ENCODE measurements at places on chromosomes 5 and 9.
A peak's percentile ranks its signal among the peaks of the same experiment; 100 is the strongest.

- DNase-seq = no peak
Observed at GRCh38 chr5:96699186-96699820, 37.1 kb downstream of the CAST start.

- DNase-seq = no peak
Observed at GRCh38 chr5:138102454-138103318, 18.9 kb downstream of the WNT8A start.

DNA sequence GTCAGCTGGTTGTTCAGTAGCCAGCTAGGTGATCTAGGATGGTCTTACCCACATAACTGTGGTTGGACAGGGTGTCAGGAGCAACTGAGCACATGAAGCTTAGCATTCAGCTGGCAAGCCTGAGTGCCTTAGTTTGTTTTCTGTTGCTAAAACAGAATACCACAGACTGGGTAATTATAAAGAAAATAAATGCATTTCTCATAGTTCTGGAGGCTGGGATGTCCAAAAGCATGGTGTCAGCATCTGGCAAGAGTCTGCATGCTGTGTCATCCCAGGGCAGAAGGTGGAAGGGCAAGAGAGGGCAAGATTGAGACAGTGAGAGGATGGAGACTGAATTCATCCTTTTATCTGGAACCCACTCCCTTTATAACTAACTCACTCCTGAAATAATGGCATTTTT, 921.5 kb downstream of the TLE4 start:
- DNase-seq = no peak

DNA sequence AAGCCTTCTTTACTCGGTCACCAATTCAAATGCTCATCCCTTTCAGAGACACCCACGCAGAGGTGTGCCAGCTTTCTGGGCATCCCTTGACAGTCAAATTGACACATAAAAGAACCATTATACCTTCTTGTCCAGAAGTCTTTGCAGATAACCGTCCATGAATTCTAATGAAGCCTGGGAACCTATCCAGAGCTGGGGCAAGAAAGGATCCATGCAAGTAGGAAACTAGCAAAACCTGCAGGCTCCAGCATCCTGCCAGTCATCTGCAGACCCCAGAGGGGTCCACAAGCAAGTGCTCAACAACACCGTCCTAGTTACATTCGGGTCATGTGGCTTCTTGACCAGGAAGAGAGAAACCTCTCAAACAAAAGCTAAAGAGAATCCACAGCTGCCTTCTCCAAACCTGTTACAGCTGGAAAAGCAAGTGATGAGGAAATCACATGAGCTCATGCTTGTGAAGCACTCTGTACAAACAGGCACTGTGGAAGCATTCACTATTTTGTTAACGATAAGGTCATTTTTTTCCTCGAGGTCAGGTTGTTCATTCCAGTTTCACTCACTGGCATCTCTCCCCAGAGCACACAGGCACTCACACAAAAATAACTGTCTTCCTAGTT, 80.2 kb upstream of the DMRT1 start:
- no peak for DNase-seq

GRCh38 chr5:101338226-101338625, 435.1 kb upstream of the ST8SIA4 start:
- no peak for DNase-seq

GRCh38 chr9:84297162-84297821, 43.3 kb downstream of the SLC28A3 start:
- DNase-seq = no peak

DNA sequence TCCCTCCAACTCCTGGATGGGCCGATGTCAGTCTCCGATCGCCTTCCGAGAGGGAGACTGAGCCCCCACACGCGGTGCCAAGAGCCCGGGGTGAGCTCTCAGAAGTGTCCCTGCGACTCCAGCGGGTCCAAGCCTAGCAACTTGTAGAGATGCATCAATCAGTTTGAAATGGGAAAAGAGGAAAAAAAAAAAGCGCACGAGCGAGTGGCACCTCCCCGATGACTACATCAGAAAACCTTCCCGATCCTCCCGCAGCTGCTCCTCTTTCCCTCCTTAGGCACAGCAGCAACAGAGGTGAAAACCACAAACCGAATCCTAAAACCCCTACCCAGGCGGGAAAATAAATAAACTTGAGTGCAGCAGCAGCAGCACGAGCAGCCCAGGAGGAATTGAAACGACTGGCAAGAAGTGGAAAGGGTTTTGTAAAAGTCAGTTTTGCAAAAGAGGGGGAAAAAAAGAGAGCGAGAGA, 1.0 kb upstream of the EFNA5 start:
- DNase-seq = peak; percentile 81

- DNase-seq = no peak
Observed at GRCh38 chr5:74092766-74093165, 466.8 kb downstream of the ARHGEF28 start.

DNA sequence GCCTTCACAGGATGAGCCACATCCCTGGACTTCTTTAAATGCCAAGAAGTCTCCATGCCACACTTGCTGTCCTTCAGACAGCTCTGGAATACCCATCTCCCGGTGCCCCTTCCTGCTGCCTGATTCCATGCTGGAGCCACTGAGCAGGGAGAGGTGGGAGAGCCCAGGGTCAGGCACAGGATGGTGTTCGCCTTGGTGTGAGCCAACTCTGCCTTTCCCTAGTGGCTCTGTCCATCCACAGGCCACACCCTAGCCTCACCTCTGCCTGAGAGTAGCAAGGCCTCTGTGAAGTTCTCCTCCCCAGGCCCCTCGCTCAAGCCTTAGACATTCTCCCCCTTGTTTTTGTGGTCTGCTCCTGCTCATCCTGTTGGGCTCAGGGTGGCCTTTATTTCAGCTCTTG, 54.2 kb upstream of the ANGPTL2 start:
- DNase-seq = no peak

DNA sequence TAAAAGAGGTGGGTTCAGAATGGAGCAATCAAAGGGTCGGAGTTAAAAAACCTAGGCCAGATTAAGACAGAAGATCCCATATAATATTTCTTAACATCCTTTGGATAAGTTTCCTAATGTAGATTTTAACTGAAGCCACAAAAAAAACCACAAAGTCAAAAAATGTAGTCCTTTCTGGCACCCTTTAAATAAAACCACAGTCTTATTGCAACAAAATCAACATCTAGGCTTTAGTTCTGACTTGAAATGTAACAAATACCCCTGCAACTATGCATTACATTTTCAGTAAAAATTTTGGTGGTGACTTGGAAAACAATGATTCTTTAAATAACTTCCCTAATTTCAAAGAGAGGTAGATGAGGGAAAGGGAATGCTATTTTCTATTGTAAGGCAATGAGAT, 109.2 kb downstream of the PSAT1 start:
- no peak for DNase-seq

DNA sequence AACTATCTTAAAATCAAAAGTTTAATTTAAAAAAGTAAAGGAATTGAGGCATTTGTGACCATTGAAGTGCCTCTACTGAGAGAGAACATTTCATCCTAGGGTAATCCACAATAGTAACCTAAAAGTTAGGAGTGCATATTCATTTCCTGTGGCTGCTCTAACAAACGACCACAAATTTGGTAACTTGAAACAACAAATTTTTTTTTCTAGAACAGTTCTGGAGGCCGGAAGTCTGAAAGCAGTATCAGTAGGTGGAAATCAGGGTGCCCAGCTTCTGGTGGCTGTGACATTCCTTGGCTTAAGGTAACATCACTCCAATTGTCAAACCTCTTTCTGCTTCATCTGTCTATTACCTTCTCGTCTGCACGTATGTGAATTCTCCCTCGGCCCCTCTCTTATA, 67.1 kb upstream of the SSBP2 start:
- no peak for DNase-seq

DNA sequence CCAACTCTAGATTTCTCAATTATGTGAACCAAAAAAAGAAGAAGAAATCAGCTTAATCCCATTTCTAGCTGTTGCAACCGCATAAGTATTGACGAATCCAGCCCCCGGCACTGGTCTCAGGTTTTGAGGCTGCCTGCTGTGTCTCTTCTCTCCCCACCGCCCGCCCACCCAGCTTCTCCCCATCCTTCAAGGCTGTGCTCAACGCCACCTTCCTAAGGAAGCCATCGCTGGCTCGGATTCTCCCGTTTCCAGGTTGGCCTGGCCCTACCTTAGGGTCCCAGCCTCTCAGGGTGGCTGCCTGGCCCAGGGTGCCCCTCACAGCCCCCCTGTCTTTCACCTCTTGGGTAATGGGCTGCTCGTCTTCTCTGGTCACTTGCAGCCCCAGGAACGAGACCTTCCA, 77.8 kb downstream of the HRH2 start:
- no peak for DNase-seq

GRCh38 chr5:169777159-169777558, 140.1 kb downstream of the DOCK2 start:
- no peak for DNase-seq

DNA sequence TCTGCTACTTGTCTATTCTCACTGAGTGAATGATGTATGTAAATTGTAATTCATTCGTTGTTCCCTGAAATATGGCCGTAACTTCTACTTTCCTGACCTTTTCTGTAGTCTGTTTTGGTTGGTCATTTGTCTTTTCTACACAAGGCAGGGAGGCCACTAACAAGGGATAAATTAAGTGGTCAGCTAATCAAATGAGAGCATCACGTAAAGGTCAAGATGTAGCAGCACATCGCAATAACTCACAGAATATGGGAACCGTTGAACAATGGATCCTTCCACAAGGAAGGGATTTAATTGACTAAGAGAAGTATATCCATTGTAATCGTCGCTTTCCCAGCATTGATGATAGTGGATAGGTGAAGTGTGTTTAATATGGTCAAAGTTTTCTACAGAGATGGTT, 171.1 kb downstream of the DMRT2 start:
- no peak for DNase-seq

- DNase-seq = no peak
Observed at GRCh38 chr9:89969881-89970639, 365.2 kb downstream of the GADD45G start.

DNA sequence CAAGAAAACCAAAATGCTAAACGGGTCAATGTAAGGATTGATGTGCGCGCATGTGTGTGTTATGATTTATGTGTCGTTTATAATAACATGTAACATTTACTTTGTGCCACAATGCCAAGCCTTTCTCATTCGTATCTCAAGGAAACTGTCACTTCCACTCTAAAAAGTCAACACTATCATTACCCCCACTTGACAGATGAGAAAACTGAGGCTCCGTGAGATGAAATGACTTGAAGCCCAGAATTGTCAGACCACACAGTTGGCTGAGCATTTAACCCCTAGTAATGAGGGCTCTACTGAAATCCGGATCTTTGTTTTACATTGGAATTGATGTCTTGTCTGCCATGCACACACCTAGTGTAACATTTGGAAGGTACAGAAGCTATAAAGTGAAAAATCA, 95.0 kb upstream of the LMX1B start:
- no peak for DNase-seq

- DNase-seq = no peak
Observed at GRCh38 chr5:38878391-38879077, 32.7 kb downstream of the OSMR start.

- DNase-seq = peak; percentile 49
Observed at GRCh38 chr5:74182603-74183002, 457.9 kb downstream of the ENC1 start.

- no peak for DNase-seq
Observed at GRCh38 chr5:172315587-172316493, 32.3 kb upstream of the UBTD2 start.

- peak; percentile 86 for DNase-seq
Observed at GRCh38 chr5:38420691-38421390, 135.6 kb downstream of the LIFR start.

DNA sequence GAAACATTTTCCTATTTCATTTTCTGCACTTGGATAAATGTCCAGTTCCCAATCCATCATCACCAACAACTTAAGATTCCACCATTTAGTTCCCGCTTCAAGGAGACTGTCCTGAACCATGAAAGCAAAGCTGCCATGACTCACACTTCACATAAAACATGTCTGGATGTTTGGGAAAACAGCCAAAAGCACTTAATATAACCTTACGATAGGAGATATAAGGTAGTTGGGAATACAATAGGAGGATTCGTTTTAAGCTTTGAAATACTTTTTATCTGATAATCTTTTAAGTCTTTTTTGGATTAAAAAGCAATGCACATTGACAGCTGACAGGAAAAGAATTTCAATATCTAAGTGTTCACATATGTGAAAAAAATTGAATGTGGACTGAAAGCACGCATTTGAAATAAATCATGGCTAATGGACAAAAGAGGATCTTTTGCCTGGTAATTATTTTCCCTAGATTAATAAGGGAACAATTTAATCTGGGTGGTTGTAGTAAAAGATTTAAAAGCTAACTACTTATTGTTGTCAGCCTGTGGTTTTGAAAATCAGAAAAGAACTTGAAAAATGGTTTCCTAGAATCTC, 17.3 kb upstream of the TGFBI start:
- peak; percentile 84 for DNase-seq

- DNase-seq = no peak
Observed at GRCh38 chr5:10017786-10018185, 231.9 kb downstream of the ATPSCKMT start.

DNA sequence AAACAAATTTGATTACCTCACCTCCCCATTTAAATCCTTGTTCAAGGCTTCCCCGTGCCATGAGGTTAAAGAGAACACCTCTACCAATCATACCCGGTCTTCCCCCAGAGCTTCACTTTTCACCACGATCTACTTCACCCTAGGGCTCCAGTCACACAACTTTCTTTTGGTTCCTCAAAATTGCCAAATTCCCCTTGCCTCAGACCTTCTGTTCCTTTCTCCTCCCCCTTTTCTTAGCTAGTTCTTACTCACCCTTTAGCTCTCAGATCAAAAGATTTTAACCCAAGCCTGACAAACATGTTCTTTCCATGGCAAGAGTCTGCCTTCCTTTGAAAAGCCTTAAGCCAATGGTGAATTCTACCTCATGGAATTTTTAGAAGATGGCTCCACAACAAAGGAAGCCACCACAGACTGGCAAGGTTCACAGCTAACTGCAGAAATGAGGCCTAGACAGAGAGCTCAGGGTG, 56.7 kb downstream of the MAPKAP1 start:
- no peak for DNase-seq

DNA sequence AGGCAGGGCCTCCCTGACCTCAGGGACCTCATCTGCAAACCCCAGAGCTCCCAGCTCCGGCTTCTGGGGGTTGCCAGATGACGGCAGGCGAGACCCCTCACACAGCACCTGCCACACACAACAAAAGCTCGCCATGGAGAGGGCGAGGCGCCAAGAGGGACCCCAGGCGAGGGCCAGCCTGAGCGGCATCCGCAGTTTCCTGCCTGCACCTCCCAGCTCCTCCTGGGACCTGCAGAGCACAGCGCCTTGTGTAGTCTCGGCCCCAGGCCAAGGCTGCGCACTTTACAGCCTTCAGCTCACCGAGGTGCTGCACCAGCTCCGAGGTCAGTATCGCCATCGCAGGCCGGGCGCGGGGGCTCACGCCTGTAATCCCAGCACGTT, 82.4 kb upstream of the ADAMTS2 start:
- no peak for DNase-seq

GRCh38 chr5:143222287-143223231, 180.9 kb downstream of the NR3C1 start:
- DNase-seq = no peak
